ENCODE measurements at places on chromosomes 12 and 14.

DNA sequence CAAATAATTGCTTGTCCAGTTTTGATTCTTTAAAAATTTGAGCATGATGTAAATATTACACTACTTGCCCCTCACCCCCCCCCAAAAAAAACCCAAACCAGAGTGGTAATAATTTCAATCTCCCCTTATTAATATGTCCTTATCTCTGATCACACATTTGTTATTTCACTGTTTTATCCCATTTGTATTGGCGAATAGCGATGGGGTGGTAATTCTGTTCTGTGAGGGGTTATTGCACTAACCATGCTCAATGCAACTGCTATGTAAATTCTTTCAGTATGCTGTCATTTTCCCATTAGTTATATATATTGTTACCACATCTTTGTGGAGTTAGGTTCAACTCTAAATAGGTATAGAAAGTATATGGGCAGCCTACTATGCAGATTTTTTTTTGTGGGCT, 1.1 kb downstream of the RIMKLB start:
- DNase-seq = no peak

DNA sequence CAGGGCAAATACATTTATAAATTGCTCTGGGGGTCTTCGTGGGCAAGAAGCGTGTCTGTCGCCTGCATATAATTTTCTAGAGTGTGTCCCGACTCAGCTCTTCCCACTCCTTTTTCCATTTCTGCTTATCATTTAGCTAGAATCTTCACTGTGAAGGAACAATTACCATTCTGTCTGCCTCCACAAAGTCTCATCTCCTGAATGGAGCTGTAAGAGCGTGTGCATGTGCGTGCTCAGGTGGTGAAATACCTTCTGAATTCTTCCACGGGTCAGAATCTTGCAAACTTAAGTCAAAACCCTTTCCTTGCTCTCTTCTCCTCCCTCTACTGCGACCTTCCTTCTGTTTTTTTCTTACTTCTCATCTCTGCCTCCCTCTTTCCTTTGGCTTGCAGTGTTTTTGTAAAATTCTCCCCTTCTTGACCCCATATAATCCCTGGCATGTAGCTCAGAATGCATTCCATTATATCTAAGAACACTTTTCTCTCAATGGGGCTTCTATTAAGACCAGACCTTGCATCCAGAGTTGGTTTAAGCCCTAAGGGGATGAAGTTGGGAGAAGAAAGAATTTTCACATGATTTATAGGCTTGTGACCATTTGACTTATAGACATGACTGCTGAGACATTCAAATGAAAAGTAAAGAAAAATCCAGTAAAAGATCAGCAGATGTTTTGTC, 25.0 kb upstream of the GSG1 start:
- DNase-seq = no peak

DNA sequence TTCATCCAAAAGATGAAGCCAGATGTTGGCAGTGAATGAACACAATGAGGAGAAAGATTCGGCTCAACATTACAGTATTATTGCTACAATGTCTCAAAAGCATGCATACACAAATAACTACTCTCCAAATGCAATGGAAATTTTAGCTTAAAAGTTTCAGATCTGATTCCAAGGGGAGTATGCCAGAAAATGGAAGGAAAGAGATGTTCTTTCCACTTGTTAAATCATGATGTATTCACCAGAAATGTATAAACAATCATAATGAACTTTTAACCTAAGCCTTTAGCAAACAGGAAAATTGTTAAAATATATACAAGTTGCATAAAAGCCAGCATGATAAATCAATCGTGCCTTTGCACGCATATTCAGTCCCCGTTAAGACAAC, 62.1 kb downstream of the SH2B3 start:
- DNase-seq = no peak

DNA sequence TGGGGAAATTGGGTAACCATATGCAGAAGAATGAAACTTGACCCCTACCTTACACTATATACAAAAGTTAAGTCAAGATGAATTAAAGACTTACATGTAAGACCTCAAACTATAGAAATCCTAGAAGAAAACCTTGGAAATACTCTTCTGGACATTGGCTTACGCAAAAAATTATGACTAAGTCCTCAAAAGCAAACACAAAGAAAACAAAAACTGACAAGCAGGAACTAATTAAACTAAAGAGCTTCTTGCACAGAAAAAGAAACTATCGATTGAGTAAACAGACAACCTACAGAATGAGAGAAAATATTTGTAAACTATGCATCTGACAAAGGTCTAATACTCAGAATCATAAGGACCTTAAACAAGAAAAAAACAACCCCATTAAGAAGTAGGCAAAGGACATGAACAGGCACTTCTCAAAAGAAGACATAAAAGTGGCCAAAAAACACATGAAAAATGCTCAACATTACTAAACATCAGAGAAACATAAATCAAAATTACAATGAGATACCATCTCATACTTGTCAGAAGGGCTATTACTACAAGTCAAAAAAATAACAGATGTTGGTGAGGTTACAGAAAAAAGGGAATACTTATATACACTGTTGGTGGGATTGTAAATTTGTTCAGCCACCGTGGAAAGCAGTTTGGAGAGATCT, 37.0 kb upstream of the CFAP54 start:
- DNase-seq = no peak

DNA sequence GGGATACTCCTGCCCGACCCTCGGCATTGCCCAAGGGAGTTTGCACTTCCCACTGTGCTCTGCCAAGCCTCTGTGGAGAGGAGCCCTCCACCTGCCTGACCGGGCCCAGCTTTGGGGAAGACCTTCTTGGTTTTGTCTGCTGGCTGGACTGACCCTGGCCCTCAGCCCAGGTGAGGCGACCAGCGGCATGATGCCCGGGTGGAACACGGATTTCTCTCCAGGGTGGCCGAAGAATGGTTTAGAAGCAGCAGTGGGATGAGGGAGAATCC, 15.6 kb downstream of the ZBTB42 start:
- DNase-seq = no peak

- no peak for DNase-seq
Observed at GRCh38 chr12:109500406-109501185, 23.2 kb downstream of the UBE3B start.

- no peak for DNase-seq
Observed at GRCh38 chr14:20429801-20430669, 5.9 kb downstream of the KLHL33 start.

DNA sequence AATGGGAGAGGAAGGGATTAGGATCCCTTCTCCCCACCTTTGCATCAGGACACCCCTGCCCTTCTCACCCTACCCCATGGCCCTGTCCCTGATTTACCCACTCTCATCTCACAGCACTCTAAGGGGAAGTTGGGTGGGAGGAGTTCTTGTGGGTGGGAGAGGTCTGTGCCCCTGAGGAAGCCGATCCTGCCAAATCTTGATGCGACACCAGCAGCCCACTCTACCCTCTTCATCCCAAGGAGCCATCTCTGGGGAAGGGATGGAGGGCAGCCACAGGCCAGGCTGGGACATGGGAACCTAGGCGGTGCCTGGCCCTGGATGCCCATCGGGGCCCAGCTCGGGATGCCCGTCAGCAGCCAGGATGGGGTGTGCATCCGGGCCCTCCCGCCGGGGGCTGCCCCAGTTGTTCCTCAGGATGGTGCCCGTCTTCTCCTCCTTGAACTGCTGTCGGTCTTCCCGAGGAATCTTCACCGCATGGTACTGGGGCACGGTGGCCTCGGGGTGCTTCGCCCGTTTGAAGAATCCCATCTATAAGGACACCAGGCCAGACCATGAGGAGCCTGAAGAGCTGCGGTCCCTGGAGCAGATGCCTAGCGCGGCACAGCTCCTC, 22.8 kb downstream of the ITGA7 start:
- no peak for DNase-seq

- no peak for DNase-seq
Observed at GRCh38 chr14:26593357-26593756, 4.5 kb downstream of the NOVA1 start.

GRCh38 chr12:99261256-99261655, 386.3 kb upstream of the GARIN6 start:
- DNase-seq = no peak

Measured in HuH-7 (cell line).